Upper lobe of right lung (tissue), 1 donor: ENCODE measurements at places on chromosomes 16 and 17. TPM values are rescaled to one million over a fixed set of nuclear protein-coding genes. Genes with fewer than 3 reads are reported as not detected.

RTN4RL1 gene
- 4.3 TPM for total RNA-seq

DNA sequence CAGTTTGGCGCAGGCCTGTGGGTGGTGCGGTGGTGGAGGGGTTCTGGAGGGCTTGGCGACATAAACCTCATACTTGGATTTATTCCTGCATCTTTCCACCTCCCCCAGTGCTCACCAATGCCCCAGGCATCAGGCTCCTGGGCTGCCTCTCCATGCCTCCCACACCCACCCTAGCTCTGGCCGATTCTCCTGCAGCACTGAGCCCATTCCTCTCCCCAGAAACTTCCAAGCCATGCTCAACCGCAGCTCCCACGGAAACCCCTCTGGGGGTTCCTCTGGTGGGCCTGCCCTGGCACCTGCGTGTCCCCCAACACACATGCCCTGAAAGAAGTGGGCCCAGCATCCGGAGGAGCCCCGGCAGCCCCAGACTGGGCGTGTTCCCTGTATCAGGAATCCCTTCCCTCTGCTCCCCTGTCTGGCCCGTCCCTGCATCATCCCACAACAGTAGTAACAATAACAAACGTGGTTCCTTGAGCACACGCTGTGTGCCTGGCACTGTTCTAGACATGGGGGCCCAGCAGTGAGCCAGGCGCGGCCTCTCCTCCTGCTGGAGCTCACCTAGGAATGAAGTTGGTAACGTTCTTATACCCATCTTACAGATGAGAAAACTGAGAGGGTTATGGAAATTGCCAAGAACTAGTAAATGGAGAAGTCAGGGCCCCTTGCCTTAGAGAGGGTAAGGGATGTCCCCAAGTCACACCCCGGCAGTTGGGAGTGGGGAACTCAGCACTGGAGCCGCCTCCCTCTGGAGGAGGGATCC is 2.3 kb downstream of the PRSS21 start:
- DNase-seq: peak; percentile 51

DNA sequence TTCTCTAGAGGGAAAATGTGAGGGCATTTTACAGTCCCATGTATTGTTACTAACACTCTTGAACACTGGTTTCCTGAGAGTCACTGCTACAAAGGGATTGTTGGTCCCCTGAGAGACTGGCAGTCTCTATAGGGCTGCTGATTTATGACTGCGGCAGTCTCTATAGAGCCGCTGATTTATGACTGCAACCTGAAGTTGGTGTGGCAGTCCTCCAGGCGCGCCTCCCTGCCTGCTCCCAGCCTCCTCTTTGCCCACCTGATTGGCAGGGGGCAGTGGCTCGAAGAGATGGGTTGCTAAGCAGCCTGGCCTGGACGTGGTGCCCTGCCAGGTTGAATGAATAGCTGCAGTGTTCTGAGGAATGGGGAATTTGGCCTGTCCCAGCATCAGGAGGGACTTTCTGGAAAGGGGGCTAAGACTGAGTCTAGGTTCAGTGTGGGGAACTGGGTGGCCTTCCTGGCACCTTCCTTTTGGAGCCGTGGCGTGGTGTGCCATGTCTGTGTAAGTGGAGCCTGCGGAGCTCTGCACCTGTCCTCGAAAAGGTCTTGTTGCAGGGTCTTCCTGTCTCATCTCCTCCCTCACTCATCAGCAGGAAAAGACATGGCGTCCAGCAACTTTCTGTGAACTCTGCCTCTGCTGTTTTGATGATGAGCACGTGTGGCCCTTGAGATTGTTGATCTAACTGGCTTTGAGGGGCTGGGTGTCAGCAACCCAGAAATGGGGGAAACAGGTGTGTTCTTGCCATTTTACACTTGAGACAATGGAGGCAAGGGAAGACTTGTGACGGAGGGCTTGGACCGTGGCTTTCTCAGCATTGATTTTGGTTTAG is 24.9 kb downstream of the SAP30BP start:
- DNase-seq: no peak

KRTAP16-1 gene
- not detected for total RNA-seq

DNA sequence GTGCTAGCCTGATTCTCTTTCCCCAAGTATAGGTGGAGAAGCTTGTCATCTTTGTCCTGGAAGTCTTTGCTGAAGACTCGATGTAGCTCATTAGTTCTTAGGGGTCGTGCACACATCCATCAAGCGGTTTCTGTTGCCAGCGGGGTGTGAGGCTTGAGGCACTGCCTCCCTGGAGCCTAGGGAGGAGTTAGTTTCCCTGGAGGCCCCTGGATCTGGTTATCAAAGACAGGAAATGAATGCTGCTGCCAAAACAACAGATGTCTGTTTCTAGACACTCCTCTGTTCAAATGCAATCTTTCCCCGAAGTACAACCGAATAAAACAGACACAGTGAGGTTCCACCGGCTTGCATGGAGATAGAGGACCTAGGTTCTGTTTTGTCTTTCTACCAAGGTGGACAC is 17.5 kb downstream of the HS3ST4 start:
- DNase-seq: no peak

EFCAB13 gene
- total RNA-seq: 11.8 TPM

- no peak for DNase-seq
Measured at GRCh38 chr16:71974068-71974818, 26.0 kb downstream of the PKD1L3 start.

- peak; percentile 62 for DNase-seq
Measured at GRCh38 chr17:79944821-79945391, 90.8 kb downstream of the TBC1D16 start.

DNA sequence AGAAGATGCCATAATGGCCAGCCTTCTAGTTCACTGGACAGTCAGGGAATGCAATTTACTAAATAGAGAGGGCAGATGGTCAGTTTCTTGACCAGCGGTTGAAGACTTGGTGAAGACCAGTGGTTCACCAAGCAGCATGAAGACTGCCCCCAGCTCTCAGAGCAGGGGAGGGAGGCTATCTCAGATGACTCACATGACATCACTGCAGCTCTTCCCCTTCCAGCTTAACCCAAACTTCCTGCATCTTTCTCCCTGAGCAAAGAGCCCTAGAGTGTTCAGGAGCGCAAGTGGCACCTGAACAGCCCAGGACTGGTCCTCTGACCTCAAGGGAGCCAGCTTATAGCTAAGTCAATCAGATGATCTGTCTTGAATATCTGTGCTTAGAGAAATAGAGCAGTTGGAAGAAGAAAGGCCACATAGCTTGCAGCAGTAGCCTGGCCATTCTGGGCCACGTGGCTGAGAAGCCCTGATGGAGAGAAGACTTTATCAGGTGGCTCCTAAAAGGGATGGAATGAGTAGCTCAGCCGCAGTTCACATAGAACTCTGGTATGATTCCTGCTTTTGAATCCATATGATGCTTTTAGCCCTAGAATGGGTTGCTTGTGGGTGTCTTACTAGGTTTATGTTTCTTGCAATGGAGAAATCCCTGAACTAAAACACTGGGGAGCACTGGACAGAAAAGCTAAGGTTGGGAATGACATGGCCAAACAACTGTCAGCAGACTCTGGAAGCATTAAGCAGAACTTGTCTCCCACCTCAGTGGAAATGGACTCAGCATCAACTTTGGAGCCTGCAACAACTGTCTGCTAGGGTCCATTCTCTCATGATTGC is 392.1 kb upstream of the CCL2 start:
- no peak for DNase-seq

DNA sequence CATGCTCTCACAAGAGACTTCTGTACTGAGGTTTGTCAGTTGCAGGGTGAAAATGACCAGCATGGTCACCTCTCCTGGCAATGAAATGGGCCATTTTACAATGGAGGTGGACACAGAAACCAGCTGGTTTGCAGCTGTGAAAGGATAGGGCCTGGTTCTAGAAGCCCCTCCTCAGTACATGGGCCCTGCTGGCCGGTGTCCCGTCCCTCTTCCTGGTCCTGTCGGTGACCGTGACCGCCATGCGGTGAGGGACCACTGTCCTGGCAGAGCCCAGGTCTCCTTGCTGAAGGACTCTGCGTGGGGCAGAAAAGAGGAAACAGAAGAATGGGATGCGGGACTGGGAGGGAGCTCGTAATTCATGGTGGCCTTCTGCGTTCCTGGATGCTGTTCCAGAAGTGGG is 76.0 kb upstream of the ZNF423 start:
- peak; percentile 55 for DNase-seq

DNA sequence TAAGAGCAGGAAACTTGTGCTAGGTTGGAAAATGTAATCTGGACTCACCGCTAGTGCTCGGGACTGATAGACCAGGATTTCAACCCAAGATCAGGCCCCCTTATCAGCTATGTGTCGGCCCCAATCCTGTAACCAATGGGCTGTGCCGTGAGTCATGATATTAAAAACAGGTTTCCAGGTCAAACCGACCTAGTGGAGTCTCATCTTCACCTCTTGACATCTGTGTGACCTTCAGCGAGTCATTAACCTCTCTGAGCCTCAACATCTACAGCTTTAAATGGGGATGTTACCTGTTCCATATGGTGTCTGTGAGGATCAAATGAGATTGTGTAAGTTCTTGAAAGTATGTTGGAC is 512 bp downstream of the PMM2 start:
- DNase-seq: no peak

SKAP1 gene
- 5.1 TPM for total RNA-seq

ARL5C gene
- not detected for total RNA-seq
